Mesangial cell (primary cell): ENCODE measurements at places on chromosomes 2 and 18. TPM values are rescaled to one million over a fixed set of nuclear protein-coding genes. Genes with fewer than 3 reads are reported as not detected.

MTCL1 gene
- 51.8 and 64.5 TPM in 2 replicates for total RNA-seq

HSBP1L1 gene
- total RNA-seq = 9.9 and 23.2 TPM in 2 replicates

REG3G gene
- not detected in 2 replicates for total RNA-seq

ANKRD36B gene
- total RNA-seq = 8.1 and 9.3 TPM in 2 replicates

FABP1 gene
- total RNA-seq = not detected in 2 replicates

C2orf80 gene
- total RNA-seq = not detected in 2 replicates

ST8SIA5 gene
- 0.13 TPM in 1 of 2 replicates, not detected in the other for total RNA-seq
